ENCODE measurements at places on chromosomes 7 and 10.

GRCh38 chr7:132897093-132897687, 184.7 kb downstream of the CHCHD3 start:
- DNase-seq = no peak

DNA sequence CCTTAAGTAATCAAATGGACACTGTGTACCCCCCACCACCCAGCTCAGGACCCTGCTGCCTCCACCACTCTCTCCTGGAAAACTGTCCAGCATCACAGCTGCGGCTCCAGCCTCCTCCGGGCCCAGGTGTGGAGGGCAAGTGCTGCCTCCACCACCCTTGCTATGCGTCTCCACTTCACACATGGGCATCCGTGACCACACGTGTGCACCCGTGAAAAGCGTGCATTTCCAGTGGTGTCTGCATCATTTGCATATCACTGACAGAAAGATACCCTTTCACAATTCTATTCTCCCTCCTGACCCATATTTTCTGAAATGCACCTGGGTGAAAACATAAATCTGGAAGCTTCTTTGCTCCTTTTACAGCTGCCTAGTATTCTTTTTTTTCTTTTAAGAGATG, 89.7 kb upstream of the PDGFA start:
- DNase-seq = no peak

- no peak for DNase-seq
Observed at GRCh38 chr10:128318366-128318765, 192.1 kb upstream of the MKI67 start.

DNA sequence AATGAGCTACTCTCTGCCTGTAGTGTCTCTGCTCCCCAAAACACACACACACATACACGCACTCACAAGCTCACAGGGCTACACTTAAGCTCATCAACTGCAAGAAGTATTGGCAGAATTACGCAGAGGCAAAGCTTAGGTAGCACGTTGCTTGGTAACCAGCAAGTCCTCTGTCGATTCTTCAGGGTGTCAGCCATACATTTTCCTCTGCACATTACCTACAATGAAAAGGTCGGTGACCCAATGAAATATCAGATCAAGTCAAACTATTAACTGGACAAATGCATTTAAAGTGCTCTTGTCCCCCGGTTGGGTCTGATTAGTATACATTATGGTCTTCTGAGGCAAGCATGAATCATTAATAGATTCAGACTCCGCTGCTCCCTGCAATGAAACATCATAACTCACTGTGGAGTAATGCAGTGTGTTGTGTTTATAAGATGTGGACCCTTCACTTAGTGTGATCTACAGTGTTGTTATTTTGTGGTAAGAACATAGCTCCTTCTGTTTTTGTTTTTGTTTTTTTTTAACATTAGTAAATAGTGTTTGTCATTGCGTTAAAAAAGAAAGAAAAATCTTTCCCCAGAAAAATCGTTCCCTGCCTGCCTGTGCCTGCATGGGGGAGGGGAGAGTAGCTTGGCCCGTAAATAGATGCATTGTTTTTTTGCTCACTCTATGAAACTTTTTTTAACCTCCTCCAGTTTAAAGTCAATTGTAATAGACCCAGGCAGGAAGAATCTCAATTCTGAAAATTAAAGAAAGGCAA, 325.5 kb downstream of the SFMBT2 start:
- no peak for DNase-seq

DNA sequence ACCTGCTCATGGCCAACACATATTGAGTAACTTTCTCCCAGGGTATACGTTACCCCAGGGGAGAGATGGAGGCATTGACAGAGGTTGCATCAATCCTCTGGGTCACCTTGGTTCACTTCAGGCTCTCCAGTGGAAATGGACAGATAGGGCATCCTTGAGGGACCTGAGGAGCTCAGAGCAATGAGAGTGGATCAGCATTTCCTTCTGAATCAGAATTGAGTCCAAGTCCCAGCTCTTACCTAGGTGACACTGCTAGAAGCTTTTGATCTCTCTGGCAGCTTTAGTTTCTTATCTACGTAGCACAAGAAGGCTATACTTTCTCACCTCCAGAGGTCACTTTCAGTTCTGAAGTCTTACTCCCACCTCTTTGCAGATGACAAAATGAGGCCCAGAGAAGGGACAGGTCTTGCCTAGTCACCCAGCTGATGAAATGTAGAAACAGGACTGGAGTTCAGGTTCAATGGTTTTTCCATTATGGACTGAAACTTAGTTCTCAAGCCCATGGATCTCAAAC, 35.2 kb downstream of the PANK1 start:
- no peak for DNase-seq

GRCh38 chr10:89891006-89891535, 189.7 kb downstream of the KIF20B start:
- no peak for DNase-seq

DNA sequence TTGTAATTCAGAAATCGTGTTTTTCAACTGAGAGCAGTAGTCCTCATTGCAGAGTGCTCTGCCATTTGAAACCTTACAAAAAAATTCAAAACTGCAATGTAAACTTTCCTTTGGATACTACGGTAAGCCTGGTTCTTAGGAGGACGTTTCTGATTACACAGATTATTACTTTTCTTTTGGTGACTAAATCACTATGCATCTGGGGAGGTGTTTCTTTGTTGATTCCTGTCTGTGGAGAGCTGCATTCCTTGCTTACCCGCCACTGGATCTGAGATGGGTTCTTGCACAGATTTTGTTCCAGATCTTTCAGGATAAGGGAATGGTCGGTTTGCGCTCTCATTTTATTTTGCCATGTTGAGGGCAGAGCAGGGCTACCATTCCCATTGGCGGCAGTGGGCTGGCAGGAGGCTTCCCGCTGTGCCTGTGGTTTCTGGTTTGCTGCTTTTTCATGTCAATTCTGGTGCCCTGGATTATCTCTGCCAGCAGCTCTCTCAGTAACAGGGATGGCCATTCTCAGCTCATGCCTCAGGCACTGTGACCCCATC, 485.1 kb downstream of the GLRX3 start:
- DNase-seq = no peak

GRCh38 chr10:66717231-66717981, 208.4 kb upstream of the LRRTM3 start:
- no peak for DNase-seq

DNA sequence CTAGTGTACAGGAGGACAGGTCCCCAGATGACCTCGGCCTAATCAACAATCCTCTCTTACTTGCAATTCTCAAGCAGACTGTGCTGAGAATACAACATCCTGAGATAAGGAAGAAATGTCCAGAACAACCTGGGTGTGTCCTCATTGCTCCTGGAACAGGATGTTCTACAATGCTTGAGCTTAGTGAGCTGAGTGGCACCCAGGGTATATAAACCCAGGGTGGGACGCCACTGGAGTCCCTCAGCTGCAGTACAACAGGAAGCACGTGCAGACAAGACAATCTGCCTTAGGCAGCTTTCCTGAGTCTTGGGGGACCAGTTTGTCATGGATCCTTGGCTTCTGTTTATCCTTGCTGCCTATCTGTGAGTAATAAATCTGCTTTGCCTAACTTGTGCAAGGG, 27.7 kb upstream of the SLC25A13 start:
- no peak for DNase-seq

- DNase-seq = peak; percentile 18
Observed at GRCh38 chr7:67377939-67378862, 381.6 kb downstream of the TYW1 start.

- DNase-seq = no peak
Observed at GRCh38 chr10:47116445-47116844, 183.6 kb upstream of the GDF10 start.

DNA sequence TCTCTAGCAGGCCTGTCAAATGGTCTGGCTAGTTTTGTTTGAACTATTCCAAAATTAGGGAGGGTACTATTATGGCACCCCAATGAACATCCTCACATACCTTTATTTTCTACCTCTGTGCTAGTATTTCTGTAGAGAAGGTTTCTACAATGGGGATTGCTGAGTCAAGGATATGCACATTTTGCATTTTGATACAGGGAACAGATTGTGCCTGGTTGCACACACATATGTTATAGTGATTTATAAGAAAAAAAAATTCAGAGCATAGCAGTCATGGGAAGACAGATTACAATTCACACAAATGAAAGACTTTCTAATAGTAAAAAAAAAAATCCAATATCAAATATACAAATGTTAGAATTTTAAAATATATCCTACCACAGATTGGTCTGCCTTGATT, 14.1 kb upstream of the NRBF2 start:
- DNase-seq = no peak

DNA sequence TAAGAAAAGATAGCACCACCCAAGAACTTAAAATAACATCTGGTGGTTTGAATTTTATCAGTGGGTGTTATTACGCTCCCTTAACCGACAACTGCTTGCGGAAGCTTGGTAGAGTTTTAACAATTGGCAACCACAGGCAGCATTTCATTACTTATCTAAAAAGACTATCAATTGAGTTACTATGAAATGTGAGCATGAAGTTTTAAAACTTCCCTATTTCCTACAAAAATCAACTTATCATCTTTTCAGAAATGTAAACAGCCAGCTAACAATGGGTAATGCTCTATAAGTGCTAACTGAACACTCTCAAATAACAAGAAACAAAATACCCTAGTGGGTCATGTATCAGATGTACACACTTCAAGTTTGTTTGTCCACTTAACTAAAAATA, 68.8 kb downstream of the OSBPL3 start:
- DNase-seq = no peak

DNA sequence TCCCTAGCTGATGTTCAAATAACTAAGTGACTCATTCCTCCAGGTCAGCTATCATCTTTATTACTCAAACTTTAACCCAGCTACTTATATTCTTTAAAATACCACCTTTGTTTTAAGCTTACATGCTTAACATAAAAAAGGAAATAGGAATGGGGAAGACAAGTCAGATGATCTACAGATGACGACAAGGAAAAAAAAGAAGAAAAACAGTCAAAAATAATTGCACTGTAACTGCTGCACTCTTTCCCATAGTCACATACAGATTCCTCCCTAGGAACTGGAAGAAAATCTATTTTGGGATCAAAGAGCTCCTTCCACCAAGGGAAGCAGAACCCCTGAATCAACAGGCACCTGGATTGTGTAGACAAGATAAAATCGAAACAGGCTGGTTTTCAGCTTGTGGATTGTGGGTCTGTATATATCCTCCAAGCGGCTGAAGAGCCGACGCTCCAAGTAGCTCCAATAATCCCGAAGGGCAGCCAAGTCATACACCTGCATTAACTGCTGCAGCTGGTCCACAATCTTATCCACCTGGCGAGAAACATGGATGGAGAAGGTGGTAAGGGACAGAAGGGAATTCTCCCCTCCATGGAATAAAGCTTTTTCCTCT, 2.0 kb downstream of the WDR91 start:
- DNase-seq = no peak

DNA sequence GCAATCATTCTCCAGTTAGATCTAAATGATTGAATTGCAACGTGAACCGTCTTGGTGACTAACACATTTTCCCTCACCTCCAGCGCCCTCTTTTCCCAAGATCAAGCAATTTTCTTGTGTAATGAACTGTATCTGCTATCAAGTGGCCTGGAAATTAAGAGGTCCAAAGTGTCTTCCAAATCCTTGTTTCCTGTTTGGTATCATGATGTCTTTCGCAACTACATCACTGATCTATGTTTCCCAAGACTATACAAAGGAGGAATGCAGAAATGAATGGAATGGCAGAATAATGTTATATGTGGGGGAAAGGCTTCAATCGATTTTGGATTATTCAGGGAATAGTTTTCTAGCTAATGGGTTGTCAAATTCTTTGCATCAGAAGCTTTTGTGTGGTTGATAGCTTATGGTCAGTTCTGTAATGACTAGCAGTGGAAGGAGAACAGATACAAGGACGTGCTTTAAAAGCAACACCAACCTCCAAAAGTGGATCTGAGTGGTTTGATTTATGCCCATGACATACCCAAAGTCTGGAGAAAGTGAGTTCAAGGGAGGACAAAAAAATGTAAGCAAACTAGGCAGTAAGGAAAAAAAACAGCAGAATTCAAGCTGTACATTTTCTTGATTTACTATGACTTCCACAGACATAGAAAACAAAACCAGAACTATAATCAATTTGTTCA, 14.6 kb upstream of the ZEB1 start:
- DNase-seq = no peak

DNA sequence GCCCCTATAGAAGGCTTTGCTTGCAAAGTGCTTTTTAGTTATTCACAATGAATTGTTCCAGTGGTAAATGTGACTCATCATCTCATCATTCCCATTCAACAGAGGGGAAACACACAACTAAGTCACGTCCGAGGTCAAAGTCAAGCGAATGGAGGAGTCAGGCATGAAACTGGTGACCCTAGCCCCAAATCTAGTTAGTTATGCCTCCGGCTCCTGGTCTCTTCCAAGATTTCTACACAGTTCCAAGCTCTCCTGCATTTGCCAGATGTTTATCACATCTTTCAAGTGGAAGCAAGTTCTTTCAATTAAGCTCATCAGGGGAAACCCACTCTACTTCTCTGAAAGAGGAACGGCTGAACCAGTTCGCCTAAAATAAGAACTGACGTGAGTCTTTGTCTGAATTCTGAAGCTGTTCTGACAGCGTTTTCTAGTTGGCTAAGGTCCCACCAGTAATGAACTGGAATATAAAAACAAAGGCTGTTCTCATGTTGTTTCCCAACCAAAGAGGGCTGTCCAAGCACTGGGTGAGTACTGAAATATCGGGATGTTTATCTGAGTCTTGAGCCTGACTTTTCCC, 140.9 kb upstream of the NRBF2 start:
- no peak for DNase-seq

DNA sequence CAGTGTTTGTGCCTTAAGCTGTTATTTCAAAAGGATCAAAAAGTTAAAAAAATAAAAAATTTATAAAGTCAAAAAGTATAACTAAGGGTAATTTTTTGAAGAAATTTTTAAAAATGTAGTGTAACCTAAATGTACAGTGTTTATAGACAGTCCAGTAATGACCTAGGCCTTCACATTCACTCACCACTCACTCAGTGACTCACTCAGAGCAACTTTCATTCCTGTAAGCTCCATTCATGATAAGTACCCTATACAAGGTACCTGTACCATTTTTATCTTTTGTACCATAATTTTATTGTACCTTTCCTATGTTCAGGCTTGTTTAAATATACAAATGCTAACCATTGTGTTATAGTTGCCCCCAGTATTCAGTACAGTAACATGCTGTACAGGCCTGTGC, 21.5 kb downstream of the DNAJC9 start:
- no peak for DNase-seq

DNA sequence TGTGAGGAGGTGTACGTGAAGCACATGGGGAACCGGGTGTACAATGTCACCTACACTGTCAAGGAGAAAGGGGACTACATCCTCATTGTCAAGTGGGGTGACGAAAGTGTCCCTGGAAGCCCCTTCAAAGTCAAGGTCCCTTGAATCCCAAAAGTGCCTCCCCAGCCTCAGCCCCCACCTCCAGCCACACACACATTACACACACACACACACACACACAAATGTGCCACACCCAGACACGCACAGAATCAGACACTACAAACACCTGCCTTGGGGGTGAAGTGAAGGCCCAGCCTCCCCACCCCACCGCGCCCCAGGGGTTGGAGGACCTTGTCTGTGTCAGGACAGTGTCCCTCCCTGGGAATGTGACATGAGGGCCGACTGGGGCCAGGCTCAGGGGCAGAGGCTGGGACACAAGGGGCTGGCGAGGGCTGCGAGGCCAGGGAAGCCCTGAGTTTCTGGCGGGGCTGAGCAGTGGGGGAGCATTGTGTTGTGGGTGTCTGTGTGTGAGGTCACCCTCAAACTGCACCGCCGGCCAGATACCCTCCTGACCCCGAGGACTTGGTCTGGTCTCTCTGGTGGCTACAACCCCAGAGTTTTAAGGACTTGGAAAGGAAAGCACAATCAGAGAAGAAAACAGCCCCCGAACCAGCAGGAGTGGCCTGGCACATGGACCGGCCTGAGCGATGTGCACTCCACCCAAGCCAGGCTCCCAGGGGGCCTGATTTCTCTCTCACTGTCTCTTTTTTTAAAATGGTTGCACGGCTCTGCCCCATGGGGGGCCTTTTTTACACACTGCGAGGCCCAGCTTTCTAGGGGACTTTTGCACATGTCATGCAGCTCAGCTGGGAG, 4.0 kb upstream of the ATP6V1F start:
- DNase-seq = no peak

All from stimulated activated CD8-positive, alpha-beta memory T cell treated with anti-CD3 and anti-CD28 coated beads, Interleukin-4, amount 100 ng/mL, for 4 hours (primary cell).